GM23338 (cell line): ENCODE measurements at places on chromosomes 4 and X.

DNA sequence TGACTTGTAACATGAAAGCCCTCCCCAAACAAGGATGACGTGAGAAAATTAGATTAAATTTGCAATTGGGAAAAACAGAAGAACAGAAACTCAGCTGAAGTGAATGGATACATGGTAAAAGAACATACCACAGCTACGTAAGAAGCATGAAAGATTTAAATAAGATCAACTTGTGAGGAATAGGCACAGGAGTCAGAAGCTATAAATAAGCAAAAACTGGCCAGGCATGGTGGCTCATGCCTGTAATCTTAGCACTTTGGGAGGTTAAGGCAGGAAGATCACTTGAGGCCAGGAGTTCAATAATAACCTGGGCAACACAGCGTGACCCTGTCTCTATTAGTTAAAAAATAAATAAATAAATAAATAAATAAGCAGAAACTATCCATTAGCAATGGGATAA is 33.6 kb upstream of the ZCCHC13 start:
- no peak for DNase-seq

DNA sequence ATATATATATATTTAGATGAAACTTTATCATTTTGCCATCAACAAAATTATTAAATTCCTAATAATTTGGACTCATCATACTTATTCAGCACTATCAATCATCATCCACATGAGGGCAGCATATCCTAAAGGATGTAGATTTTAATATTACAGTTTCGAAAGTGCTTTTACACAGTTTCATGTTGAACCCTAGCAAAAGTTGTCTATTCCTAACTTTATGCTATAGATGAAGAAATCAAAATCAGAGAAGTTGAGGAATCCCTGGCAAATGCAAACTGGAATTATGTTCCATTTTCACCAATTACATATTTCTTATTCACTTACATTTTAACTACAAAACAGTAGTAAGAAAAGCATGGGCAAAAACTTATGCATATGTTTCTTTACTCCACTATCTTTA is 36.6 kb upstream of the UGT2A1 start:
- peak; percentile 39 for DNase-seq

- no peak for DNase-seq
Observed at GRCh38 chr4:99991741-99992140, 41.7 kb upstream of the H2AZ1 start.

GRCh38 chr4:25350561-25350960 is 26.5 kb upstream of the ANAPC4 start:
- no peak for DNase-seq

- DNase-seq = no peak
Observed at GRCh38 chr4:108345862-108346817, 177.4 kb upstream of the LEF1 start.

DNA sequence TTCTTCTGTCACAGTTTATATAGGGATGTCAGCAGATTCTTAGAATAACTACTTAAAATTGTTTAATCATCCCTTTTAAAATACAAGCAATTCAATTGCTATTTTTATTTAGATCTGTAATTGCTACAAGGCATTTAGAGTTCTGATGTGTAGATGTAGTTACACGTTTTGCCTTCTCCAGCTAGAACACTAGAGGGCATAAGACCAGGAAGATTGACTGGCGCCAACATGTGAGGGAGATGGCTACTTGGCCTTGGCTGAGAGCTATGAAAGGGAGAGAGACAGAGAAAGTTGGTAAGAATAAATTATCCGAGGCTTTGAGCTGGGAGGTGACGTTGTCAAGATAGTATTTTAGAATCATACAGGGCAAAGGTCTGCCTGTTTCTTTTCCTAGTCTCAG is 563.7 kb upstream of the PRKX start:
- peak; percentile 27 for DNase-seq

GRCh38 chr4:185518494-185518893 is 16.8 kb downstream of the PDLIM3 start:
- DNase-seq = no peak

DNA sequence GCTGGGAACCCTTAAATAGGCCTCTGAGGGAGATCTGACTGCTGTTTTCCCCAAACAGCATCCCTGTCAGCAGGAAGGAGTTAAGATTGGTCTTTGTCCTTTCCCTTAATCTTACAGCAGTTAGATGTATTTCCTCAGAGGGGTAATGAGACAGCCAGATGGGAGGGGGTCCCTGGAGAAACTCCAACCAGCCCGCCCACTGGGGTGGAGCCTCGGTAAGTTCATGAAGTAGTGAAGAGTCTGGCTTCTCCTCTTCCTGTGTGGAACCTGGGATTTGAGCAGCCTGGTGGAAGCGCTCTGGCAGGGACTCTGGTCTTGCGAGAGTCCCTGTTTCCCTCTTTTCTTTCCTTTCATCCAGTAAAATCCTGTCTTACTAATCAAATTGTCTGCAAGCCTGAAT is 330.0 kb downstream of the TLL1 start:
- no peak for DNase-seq

DNA sequence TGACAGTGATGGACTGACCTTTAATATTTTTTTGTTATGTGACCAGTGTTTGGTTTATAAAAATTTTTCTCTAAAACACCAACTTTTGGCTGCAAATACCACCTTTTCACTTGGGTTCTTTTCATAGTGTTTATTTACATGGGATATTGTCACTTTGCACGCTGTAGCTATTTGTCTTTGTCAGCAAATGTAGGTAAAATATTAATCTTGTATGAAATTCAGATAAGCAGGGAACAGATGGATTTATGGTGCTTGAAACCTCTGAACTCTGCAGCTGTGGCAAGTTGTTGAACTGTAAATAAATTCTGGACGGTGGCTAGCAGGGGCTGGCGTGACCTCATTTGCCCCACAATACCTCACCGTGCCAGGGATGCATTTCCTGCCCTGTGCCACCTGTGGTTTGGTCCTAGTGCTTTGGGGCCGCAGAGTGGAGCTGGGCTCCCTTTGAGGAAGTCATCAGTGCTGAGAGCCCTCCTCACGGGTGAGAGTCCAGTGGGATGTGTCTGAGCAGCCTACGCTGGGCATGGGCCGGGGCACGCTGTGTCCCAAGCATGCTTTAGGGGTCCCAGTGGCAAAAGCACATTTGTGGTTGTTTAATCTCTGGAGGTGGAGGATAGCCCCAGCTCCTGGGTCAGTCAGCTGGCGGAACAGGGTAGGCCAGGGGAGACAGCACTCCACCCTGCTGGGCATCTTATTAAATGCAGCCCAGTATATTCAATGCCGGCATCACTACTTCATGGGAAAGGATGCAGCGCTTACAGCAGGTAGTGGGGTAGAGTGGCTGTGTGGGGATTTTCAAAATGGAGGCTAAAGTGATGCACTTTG is 108.6 kb downstream of the TBL1X start:
- DNase-seq = peak; percentile 38
